ENCODE measurements at places on chromosomes 3 and 15.

DNA sequence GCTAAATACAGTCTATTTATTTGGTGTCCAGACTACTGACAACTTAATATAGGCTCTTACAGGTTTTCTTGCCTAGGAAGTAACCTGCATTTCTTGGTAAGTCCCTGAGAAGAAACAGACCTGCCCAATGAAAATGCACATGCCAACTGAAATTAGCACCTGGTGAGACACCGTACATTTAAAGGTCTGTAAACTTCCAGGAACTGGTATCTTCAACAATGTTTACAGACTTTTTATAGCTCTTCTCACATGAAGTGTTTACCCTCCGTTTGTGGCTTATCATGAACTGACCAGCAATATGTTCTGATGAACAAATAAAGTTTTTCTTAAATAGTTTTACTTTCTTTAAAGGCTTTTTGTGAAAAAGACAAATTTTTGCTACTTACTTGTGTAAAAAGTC, 93.3 kb downstream of the PCCB start:
- DNase-seq = no peak

DNA sequence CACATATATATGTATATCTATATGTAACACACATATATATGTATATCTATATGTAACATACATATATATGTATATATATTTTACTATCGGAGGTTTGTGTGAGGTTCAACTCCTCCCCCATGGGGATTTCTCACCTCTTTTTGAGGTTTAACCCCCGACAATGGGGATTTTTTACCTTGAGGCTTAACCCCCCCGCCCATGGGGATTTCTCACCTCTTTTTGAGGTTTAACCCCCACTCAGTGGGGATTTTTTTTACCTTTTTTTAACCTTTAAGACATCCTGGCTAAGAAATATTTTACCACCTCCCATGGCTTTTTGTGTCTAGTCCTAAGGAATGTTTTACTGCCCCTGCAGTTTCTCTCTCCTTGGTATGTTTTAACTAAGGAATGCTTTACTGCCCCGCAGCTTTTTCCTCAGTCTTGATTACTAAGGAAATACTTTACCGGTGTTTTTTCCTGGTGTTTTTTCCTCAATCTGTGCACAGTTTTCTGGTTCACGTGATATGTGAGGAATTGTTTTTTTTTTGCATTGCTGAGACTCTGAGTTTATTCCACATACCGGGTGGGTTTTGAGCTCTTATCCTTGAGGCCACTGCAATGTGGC, 185.2 kb downstream of the KLF13 start:
- DNase-seq = no peak

DNA sequence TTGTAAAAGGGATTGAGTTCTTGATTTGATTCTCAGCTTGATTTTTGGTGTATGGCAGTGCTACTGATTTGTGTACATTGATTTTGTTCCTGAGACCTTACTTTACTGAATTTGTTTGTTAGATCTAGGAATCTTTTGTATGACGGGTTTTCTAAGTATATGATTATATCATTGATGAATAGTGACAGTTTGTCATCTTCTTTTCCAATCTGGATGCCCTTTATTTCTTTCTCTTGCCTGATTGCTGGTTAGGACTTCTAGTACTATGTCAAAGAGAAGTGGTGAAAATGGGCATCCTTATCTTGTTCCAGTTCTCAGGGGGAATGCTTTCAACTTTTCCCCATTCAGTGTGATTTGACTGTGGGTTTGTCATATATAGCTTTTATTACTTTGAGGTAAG, 103.0 kb downstream of the DOCK3 start:
- DNase-seq = no peak

- no peak for DNase-seq
Measured at GRCh38 chr15:90001683-90002427, 731 bp downstream of the ZNF710 start.

- DNase-seq = peak; percentile 75
Measured at GRCh38 chr3:136464502-136464901, 214.4 kb downstream of the PCCB start.

DNA sequence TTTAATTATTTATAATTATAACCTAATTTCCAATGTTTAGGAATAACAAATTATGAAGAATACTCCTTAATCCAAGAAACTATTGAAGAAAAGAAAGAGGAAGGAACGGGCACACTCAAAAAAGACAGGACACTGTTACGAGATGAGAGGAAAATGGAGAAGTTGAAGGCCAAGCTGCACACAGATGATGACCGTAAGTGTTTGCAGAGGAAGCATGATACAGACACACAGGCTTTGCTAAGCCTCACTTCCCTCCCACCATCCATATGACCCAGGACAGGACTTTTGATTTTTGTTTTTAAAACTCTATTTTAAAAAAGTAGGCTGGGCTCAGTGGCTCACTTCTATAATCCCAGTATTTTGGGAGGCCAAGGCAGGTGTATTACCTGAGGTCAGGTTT, 389.4 kb upstream of the TPM1 start:
- DNase-seq = no peak

DNA sequence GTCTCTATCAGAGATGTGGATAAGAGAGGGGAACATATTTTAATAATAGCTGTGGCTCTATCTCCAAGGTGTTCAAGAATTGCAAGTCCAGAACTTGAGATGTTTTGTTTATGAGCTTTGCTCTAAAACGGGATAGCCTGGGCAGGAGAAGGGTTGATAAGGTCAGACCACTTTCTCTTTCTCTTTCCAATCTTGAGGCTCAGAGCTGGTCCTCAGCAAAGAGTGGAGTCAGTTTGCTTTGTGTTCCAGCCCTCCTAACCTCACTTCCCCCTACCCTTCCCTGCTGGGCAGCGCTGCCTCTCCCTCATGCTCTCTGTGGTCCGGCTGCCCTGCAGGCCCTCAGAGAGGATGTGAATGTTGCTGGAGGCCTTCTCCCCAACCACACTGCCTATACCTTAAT, 13.8 kb downstream of the KLHL6 start:
- DNase-seq = no peak
